Thoracic aorta (tissue), 2 donors: ENCODE measurements at places on chromosomes 16 and 17.

DNA sequence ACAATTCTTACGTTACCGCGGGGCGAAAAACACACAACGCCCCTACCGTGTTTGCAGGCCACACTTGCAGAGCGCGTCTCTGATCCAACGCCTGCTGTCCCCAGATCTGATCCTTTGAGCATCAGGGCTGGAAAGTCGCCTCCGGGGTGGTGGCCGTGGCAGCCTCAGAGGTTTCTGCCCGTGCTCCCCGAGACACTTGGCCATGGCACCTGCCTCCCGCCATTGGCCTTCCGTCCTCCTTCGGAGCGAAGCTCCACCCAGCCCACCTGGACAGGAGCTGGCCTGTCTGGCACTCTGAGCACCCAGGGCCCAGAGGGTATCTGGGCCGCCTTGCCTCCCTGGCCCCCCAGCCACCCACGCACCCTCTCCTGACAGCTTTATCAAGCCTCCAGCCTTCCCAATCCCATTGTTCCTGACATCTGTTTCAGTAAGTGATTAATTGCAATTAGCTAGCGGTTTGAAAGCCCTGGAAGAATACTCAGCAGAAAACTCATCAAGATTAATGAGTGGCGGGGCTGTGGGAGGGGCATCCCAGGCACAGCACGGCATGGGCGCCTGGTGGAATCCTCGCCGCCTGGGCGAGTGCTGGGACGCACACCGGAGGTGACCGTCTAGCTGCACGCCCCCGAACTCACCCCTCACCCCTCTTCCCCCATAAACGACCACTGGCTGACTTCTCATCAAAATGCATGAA is 181.5 kb upstream of the GSE1 start:
- H3K4me1 ChIP-seq = peaks cover 10% of the 10 kb centered on the region
- no peak overlapping the region for H3K27ac ChIP-seq
- no peaks in the 10 kb centered on the region for H3K36me3 ChIP-seq
- H3K27me3 ChIP-seq = no peaks in the 10 kb centered on the region
- H3K4me3 ChIP-seq = no peak overlapping the region
- DNase-seq = no peak

- no peak for DNase-seq
- no peaks in the 10 kb centered on the region for H3K36me3 ChIP-seq
- H3K27me3 ChIP-seq = no peaks in the 10 kb centered on the region
- no peak overlapping the region for H3K4me3 ChIP-seq
- H3K27ac ChIP-seq = no peak overlapping the region
Observed at GRCh38 chr17:6700948-6701307, 12.2 kb downstream of the SLC13A5 start.

DNA sequence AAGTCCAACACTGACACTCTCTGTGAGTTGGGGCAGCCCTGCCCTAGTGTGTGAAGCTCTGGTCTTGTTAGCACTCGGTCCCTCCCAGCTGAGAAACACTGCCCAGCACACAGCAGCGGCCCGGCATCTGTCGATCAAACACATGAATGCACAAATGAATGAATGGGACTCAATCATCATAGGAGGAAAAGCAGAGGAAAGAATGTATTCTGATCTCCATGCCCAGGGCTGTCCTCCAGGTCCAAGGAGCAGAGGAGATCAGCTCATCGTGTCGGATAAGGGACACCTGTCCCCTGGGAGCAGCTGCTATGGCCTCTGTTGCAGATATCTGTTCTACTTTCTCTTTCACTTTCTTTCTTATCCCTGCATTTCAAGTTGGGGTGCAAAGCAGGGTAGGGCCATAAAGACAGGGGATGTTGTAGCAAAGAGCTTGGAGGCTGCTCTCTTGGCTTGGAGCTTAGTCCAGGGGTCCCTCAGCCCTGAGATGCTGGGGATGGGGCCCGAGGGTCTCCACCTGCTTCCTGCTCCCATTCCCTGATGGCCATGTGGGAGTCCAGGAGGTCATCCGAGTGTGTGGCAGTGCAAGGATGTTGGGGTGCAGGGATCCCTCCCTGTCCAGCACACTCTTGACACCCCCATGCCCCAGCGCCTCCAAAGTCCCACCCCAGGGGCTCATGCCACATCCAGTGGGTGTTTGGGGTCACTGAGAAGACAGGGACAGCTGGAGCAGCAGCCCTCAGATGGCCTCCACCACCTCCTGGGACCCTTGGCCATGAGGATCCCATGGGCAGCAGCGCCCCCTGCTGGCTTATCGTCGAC is 88.2 kb downstream of the IRF8 start:
- no peaks in the 10 kb centered on the region for H3K36me3 ChIP-seq
- H3K4me1 ChIP-seq = no peaks in the 10 kb centered on the region
- no peak overlapping the region for H3K27ac ChIP-seq
- no peak for DNase-seq
- H3K4me3 ChIP-seq = no peak overlapping the region

DNA sequence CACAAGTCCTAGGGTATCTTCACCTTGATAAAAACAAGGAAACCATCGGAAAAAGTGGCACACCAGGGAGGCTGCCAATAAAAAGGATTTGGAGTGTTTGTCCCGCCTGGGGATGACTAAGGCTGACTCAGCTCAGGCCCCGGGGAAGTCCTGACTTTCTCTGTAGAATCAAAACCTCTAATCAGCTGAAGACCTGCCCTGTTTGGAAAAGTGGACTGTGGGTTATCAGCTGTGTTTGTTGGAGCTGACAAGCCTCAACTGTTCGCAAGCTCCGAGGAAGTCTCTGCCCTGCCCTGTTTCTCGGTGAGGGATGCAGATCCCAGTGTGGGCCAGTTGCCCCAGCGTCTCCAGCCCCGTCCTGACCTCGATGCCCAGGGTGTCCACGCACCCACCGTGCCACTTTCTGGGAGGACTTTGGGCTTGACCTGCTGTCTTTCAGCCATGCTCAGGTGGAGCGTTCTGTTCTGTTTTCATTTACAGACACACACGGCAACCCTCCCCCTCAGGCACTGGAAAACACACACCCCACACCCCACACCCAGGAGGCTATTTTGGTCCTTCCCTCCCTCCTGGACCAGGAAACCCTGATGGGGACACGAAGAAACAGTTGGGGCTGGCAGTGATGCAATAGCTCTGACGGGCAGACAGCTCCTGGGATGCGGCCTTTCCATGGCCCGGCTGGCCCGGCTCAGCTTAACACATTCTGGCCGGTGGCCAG is 27.6 kb upstream of the PITPNA start:
- H3K27ac ChIP-seq = peak overlapping the region; percentile 87
- H3K4me1 ChIP-seq = peaks cover 32% of the 10 kb centered on the region
- DNase-seq = peak; percentile 62
- H3K27me3 ChIP-seq = no peaks in the 10 kb centered on the region
- H3K36me3 ChIP-seq = no peaks in the 10 kb centered on the region
- H3K4me3 ChIP-seq = peak overlapping the region; percentile 45

DNA sequence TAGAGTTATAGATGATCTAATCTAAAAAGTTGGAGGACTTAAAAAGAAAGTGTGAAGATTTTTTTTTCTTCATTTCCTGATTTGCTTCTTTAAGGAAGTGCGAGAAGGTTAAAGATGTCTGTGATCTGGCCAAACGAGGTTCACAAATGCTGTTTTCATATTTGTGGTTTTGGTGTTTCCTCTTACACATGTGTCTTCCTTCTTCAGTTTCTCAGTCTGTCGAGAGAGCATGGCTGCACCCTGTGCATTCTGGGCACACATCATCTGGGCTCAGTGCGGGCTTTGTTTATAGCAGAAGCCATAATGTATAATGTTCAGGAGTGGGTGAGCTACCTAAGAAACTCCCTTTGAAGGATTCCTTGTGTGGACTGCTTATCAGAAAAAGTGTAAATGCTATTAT is 260.4 kb upstream of the TBX2 start:
- H3K4me1 ChIP-seq = peaks cover 5% of the 10 kb centered on the region
- no peak overlapping the region for H3K4me3 ChIP-seq
- no peak overlapping the region for H3K27ac ChIP-seq

DNA sequence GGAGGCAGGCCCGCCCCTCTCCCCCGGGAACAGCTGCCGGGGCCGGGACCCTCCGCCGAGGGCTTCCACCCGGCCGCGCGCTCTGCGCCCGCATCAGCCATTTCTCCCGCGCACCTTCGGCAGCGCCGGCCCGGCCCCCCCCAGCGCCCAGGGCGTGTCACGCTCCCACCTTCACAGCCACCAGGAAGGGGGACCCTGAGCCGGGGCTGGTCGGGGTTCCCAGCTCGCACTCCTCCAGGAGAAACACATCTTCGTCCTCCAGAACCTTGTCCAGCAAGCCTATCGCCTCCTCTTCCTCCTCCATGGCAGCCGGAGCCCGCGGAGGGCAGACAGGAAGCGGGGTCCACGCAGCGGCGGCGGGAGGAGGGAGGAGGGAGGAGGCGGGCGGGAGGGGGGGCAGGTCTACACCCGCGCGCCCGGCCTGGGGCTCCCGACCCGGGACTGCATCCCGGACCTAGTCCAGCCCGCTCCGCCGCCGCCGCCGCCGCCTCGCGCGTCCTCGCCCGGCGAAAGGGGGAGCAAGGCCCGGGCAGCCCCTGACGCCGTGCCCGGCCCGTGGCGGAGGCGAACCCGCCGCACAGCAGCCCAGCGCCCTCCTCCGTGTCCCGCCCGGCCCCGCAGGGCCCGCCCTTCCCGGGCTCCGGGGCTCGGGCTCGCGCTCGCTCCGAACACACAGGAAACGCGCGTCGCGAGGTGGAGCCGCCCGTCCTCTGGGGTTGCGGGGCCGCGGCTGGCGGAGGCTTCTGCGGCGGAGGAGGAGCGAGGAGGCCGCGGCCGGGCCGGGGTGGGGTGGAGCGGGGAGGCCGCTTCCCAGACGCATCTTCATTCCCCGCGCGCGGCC is 70.8 kb downstream of the ABR start:
- H3K27me3 ChIP-seq = no peaks in the 10 kb centered on the region
- peak overlapping the region; percentile 93 for H3K4me3 ChIP-seq
- H3K4me1 ChIP-seq = peaks cover 52% of the 10 kb centered on the region
- no peak for DNase-seq

DNA sequence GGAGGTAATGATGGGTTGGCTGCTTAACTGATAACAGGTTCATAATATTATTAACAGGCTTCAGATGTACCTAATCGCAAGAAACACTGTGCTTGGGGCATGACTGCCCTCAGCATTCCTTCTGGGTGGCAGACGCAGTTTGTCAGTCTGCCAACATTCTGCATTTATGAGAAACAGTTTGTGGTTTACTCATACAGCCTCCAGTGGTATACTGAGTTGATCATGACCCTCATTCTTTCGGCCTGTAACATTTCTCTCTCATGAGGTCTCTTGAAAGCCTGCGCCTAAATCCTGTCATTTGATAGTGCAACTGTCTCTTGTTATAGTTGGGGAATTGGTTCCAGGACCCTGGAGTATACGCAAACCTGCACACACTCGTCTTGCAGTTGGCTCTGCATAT is 4.9 kb upstream of the RUSF1 start:
- no peaks in the 10 kb centered on the region for H3K36me3 ChIP-seq
- peaks cover 16% of the 10 kb centered on the region for H3K4me1 ChIP-seq
- no peak overlapping the region for H3K27ac ChIP-seq
- H3K4me3 ChIP-seq = no peak overlapping the region

DNA sequence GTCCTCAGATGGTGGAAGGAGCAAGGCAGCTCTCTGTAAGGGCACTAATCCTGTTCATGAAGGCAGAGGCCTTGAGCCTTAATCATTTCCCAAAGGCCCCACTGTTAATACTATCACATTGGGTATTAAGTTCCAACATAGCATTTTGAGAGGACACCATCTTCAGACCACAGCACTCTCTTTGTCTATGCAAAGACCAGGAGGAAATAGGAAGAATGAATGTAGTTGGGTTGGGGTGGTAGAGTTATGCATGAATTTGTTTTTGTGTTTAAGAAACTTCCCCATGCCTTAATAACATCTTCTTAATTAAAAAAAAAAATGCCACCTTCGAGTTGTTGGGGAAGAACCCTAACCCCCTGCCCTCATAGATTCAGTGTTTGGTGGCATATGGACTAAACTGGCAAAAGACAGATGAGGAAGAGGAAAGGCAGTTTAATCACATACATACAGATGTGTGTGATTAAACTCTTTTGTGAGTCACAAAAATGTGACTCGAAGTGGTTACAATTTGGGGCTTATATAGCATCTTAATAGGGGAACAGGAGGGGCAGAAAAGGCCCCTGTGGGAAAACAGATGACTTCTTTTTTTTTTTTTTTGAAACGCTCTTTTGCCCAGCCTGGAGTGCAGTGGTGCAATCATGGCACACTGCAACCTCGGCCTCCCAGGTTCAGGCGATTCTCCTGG is 35.0 kb upstream of the SLC5A10 start:
- H3K27me3 ChIP-seq = no peaks in the 10 kb centered on the region
- no peak overlapping the region for H3K4me3 ChIP-seq
- H3K4me1 ChIP-seq = no peaks in the 10 kb centered on the region
- peaks cover 5% of the 10 kb centered on the region for H3K36me3 ChIP-seq
- DNase-seq = no peak

- H3K27ac ChIP-seq = no peak overlapping the region
- H3K36me3 ChIP-seq = no peaks in the 10 kb centered on the region
- H3K27me3 ChIP-seq = no peaks in the 10 kb centered on the region
- no peaks in the 10 kb centered on the region for H3K4me1 ChIP-seq
- no peak for DNase-seq
- no peak overlapping the region for H3K4me3 ChIP-seq
Observed at GRCh38 chr17:10249271-10250010, 51.0 kb upstream of the GAS7 start.

DNA sequence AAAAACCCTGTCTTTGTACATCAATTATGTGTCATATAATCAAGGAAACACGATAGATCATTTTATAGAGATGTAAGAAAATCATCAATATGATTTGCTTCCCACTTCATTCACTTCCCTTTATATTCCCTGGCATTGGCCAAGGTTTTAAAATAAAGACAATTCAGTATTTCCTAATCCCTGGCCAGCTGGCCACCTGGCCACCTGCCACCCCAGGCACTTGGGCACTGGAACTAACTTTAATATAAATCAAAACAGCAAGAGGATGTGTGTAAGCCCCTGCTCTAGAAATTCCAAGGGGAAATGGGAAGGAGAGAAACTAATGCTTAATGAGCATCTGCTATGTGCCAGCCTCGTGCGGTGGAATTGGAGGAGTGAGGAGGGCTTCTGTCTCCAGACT is 58.6 kb upstream of the TOB1 start:
- H3K4me1 ChIP-seq = peaks cover 3% of the 10 kb centered on the region
- no peak for DNase-seq
- H3K36me3 ChIP-seq = no peaks in the 10 kb centered on the region
- H3K27ac ChIP-seq = no peak overlapping the region

DNA sequence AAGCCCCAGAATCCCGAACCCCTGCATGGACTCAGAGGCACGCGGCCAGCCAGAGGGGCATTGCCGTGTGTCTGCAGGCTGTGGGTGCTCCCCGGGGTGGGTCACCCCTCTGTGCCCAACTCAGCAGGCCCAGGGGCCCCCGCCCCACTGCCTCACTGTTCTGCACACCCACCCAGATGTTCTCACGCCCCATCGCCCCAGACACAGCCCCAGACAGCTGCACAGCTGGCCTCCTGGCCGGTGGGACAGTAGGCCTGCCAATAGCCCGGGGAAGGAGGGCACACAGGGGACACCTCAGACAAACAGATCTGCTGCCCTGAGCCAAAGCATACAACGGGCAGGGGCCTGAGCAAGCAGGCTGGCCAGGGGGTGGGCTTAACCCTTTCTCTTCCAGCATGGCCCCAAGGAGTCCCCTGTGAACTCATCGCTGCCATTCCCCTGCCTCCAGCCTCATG is 27.6 kb upstream of the NXPH3 start:
- H3K4me3 ChIP-seq = no peak overlapping the region
- no peak for DNase-seq
- H3K27ac ChIP-seq = no peak overlapping the region
- H3K27me3 ChIP-seq = no peaks in the 10 kb centered on the region
- no peaks in the 10 kb centered on the region for H3K36me3 ChIP-seq

- H3K4me1 ChIP-seq = no peaks in the 10 kb centered on the region
- H3K4me3 ChIP-seq = no peak overlapping the region
- H3K36me3 ChIP-seq = no peaks in the 10 kb centered on the region
Observed at GRCh38 chr17:27481327-27481726, 25.1 kb downstream of the KSR1 start.
